Activated T-helper 1 cell treated with Interleukin-2 at 50 U/mL for 16 hours (primary cell): ENCODE measurements at places on chromosomes 7 and 10.
A peak's percentile ranks its signal among the peaks of the same experiment; 100 is the strongest.

GRCh38 chr10:109205929-109206585, 717.3 kb downstream of the XPNPEP1 start:
- DNase-seq, result no peak

- no peak for DNase-seq
Observed at GRCh38 chr7:142603870-142604448, 145.3 kb upstream of the PRSS1 start.

DNA sequence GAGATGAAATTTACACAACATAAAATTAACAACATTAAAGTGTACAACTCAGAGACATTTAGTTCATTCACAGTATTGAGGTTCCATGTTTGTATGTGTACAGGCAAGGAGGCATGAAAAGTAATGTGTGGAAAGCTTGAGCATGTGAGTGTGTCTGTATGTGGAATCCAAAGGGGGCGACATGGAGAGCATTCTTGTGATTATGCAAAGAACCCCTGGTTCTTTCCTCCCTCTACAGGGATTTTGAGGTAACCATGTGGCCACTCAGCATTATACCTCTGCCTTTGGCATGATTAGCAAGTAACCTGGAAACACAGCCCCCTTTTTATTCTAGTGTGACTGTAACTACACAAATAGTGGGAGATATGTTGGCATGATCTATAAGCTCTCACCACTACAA, 21.0 kb downstream of the OR2F1 start:
- no peak for DNase-seq

- no peak for DNase-seq
Observed at GRCh38 chr10:35933491-35933890, 291.4 kb upstream of the FZD8 start.

DNA sequence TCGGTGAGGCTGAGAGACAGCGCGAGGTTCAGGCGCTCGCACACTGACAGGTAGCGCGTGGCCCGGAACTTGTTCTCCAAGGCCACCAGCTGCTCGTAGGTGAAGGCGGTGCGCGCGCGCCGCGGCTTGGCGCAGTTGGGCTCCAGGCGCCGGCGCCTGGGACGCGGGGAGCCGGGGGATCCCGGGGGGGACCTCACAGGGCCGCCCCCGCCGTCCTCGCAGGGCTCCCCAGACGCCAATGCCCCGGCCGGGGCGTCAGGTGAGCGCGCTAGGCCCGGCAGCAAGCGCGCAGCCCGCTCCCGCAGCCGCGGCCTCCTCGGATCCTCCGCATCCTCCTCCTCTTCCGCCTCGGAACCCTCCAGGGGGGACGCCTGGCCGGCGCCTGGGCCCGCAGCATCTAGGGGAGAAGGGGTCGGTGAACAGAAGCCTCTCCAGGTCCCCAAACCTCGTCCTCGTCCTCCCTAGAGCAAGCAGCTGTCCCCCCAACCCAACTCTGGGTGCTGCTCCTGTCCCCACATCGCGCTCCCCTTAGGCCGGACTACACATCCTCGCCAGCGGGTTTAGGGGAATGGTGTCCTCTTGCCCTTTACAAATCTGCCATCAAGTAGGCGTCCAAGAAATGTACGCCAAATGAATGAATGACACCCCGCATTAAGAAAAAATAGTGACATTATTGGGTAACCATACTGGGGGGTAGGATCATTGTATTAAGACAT, 1.9 kb downstream of the NKX1-2 start:
- no peak for DNase-seq

GRCh38 chr7:96497567-96497966, 175.7 kb upstream of the SLC25A13 start:
- no peak for DNase-seq

DNA sequence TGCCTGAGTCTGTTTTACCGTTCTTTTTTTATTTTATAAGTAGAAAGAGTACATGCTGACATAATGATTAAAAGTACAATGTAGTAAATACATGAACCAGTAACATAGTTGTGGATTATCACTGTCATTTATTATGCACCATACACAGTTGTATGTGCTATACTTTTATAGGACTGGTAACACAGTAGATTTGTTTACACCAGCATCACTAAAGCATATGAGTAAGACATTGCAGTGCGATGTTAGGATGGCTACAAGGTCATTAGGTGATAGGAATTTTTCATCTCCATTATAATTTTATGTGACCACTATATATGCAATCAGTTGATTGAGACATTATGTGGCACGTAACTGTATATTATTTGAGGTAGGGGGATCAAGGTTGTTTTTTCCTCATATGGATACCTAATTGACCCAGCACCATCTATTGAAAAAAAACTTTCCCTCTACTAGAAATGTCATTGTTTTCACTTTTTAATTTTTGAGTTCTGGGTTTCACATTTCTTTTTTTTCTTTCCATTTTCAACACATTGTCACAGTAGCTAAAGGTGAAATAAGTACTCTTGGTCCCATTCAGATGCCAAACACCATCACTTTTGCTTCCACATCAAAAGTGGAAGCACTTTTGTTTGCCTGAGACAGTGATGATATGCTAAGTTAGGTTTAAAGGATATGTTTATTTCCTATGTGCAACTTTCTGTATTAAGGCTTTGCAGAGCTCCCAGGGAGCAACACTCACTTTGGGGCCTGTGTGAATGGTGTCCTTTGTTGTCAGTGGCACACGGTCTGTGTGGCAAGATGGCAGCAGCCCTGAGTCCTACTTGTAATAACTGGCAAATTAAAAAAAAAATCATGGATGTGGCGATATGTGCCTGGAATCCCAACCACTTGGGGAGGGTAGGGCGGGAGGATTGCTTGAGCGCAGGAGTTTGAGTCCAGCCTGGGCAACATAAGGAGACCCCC, 17.1 kb downstream of the UBE2D1 start:
- DNase-seq, result no peak

DNA sequence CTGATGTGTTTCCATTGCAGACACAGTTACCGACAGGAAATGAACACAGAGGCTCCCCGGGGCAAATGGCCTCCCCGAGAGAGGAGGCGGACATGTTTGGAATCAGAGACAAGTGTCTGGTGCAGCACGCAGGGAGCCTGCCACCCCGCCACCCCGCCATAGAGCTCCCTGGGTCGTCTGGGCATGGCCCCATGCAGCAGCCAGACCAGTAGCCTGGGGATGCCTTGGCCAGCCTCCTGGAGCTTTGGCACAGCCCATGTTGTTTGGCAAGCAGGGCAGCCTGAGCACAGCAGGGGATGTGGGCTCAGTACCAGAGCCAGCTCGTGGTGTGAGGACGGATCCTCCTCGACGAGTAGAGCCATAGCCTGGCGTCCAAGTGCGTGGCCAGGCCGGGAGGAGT, 80.8 kb downstream of the NKX6-2 start:
- no peak for DNase-seq

DNA sequence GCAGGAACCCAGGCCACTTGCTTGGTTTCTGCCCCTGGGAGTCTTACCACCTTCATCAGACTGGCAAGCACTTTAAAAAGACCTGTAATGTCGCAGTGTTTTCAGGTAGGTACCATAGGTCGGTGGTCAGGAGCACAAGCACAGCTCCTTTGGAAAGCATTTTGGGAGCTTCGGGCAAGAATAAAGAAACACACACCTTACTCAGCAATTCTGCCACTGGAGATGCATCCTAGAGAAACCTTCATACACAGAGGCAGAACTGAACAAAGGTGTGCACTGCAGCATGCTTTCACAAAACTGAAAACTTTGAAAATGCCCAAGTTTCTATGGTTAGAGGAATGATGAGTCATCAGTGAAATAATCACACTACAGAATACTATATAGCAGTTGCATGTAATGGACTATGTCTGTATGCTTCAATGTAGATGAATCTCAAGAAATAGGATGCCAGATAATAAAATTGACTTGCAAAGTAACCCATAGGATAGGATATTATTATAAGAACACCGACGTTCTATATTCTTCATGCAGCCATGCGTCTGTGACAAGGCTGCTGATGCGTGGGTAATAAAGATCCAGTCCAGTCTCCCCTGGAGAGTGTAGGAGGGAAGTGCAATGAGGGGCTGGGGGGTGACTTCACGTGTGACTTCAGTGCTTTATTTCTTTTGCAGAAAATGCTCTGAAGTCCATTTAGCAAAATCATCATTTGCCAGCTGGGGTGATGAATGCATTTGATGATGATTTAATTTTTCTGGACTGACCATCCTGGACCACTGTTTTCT, 309.5 kb downstream of the WDR37 start:
- no peak for DNase-seq

DNA sequence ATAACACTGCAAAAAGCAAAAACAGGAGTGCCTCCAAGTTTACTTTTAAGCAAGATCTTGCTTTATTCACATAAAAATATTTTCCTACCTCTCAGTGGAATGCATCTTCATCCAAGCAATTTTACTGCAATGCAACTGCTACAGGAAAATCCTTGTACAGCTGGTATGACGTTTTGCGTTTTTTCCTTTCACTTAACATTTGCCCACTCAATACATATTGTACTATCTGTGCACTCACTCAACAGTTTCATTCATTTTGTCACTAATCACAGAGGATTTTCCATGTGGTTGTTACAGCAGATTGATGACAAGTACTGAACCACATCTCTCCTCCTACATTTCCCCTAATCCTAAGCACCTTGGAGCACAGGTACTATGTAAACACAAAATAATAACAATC, 222.0 kb upstream of the IMMP2L start:
- DNase-seq, result no peak

GRCh38 chr7:135147899-135148721, at the start of gene TMEM140:
Gene TMEM140, plus strand, starts transcription at chr7:135148072. Its CDS starts 16,370 bp downstream, at chr7:135164442.
- no peak for DNase-seq

DNA sequence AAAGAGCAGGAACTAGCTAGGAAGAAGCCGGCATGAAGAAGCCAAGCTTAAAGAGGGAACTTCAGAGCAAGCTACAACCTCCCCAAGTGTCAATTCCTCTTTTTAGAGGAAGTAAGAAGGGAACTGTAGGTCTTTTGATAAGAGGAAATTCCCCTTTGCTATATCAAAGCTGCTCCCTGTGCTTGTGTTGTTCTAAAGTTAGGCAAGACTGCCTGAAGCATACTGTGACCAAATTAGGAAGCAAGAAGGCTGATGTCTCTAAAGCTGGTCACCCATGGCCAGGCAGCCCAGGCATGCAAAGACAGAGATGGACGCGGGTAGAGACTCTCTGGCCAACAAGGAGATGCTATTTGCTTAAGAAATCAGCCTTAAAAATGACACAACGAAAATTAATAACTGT, 87.9 kb downstream of the RNF216 start:
- DNase-seq, result no peak

- DNase-seq, result no peak
Observed at GRCh38 chr10:5959581-5960069, 17.7 kb downstream of the IL15RA start.

DNA sequence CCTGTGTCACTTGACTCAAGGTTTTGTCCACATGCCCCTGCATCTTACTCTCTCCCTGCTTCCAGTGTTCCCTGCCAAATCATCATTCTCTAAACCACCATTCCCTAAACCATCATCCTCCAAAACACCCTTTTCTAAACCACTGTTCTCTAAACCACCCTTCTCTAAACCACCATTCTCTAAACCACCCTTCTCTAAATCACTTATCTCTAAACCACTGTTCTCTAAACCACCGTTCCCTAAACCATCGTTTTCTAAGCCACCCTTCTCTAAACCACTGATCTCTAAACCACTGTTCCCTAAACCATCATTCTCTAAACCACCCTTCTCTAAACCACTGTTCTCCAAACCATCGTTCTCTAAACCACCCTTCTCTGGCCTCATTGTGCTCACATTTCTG, 142.1 kb downstream of the CXCL12 start:
- no peak for DNase-seq

DNA sequence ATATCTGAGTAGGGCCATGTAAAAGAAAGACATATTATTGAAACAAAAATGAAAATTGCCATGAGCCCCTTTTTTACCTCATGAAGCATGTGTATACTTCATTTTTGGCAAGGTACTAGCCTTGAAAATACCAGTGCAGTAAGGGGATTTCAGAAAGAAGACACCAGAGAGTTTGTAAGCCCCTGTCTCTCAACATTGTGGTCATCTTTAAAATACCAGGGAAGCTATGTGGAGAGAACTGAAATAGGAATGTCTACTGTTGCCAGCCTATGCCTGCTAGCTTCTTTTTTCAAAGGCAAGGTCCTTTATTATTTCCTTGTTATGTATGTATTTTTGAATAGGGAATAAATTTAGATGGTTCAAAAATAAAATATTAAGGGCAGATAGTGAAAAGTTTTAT, 57.8 kb downstream of the CASD1 start:
- no peak for DNase-seq

- DNase-seq, result peak; percentile 24
Observed at GRCh38 chr10:102643336-102644065, 778 bp upstream of the TRIM8 start.

GRCh38 chr7:83109352-83109751, 53.3 kb downstream of the PCLO start:
- no peak for DNase-seq

GRCh38 chr10:33965795-33966581, 631.5 kb upstream of the NRP1 start:
- no peak for DNase-seq

- DNase-seq, result no peak
Observed at GRCh38 chr7:32494946-32495297, 367 bp upstream of the AVL9 start.
